ENCODE measurements at places on chromosomes 3 and 15.

- DNase-seq = no peak
Measured at GRCh38 chr3:56365905-56366640, 102.2 kb downstream of the ERC2 start.

DNA sequence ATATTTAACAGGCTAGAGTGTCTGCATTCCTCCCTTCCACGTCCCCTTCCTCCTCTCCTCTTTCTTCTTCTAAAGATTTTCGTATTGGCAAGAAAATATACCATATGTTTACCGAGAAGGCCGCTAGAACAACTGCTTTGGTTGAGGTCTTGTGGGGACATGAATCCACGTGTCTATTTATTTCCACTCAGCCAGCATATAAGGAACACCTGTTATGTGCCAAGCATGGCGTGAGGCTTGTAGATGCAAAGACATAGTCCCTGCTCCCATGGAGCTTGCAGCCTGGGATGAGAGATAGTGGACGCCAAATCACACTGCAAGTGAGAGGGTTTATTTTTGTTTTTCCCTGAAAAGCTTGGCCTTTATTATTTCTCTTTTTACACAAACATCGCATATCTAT lies 57.1 kb downstream of the SLC7A14 start:
- no peak for DNase-seq

- no peak for DNase-seq
Measured at GRCh38 chr15:81098861-81099651, 35.0 kb upstream of the CFAP161 start.

GRCh38 chr15:83365370-83365938 lies 81.0 kb upstream of the BNC1 start:
- DNase-seq = peak; percentile 63

DNA sequence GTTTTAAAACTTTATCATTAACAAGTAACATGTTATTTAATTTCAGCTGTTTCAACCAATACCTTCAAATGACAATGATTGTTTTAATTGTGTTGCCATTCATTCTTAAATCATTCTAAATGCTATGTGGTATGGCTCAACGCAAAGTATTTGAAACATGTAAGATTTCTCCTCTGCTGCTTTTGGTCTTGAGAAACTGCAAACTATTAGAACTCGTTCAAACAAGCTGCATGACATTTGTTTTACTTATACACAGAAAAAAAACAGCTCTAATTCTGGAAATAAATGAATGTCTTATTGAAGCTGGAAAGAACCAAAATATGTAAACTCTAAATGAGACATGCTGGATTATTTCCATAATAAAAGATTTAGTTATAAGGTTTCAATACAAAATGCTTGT lies 29.3 kb downstream of the FBN1 start:
- DNase-seq = no peak

DNA sequence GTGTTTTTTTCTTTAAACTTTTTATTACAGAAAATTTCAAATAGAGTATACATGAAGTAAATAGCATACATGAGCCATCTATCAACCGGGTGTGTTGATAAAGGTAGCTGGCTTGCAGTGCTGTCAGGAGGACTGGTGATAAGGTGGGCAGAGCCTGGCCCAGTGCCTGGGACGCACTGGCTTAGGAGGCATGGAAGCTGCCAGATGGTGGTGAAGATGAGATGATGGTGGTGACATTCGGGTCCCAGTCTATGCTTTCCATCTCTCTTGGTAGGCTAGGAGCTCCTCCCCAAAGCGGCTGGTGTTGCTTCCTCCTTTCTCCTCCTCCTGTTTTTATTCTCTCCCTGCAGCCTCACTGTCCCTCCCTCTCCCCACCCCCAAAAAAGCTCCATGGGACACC lies 101.7 kb downstream of the ADCY5 start:
- no peak for DNase-seq

- no peak for DNase-seq
Measured at GRCh38 chr15:90047956-90048575, 46.9 kb downstream of the ZNF710 start.

GRCh38 chr15:96321639-96322535 lies 8.6 kb upstream of the NR2F2 start:
- peak; percentile 43 for DNase-seq

GRCh38 chr15:101488300-101489164 lies 975 bp downstream of the PCSK6 start:
- peak; percentile 47 for DNase-seq

DNA sequence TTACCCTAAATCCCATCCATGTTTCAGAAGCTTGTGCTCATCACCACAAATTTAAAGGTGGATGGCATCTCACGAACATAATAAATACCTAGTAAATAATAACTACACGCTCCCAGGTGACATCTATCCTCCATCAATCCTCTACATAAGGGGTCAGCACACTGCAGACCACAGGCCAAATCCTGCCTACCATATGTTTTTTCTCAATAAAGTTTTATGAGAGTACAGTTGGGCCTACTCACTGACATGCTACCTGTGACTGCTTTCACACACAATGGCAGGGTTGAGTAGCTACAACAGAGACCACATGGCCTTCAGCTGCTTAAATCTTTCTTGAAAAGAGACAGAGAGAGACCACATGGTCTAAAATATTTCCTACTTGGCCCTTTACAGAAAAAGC lies 105.9 kb downstream of the LMLN start:
- no peak for DNase-seq

GRCh38 chr3:177294221-177294620 lies 96.9 kb upstream of the TBL1XR1 start:
- no peak for DNase-seq

DNA sequence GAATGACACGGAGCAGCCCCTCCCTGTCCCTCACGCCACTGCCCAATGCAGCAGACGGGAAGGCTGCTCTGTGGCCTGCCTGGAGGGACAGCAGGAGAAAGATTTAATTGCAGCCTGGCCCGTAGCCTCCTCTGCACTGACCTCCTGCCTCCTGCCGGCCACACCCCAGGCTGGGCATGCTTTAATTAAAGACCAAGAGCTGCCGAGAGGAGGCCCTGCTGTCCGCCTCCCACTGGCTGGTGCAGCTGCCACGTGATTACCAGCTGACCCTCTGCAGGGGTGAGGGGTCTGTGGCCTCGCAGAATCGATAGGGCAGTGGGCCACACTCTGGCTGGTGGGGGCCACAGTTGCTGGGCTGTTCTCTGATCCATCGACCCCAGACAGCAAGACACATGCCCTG lies 100.2 kb upstream of the PRR23E start:
- DNase-seq = peak; percentile 52

- DNase-seq = no peak
Measured at GRCh38 chr3:112171144-112171543, 38.1 kb upstream of the GCSAM start.

DNA sequence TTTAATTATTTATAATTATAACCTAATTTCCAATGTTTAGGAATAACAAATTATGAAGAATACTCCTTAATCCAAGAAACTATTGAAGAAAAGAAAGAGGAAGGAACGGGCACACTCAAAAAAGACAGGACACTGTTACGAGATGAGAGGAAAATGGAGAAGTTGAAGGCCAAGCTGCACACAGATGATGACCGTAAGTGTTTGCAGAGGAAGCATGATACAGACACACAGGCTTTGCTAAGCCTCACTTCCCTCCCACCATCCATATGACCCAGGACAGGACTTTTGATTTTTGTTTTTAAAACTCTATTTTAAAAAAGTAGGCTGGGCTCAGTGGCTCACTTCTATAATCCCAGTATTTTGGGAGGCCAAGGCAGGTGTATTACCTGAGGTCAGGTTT lies 389.4 kb upstream of the TPM1 start:
- no peak for DNase-seq

- peak; percentile 95 for DNase-seq
Measured at GRCh38 chr15:77633913-77634265, 1.2 kb upstream of the LINGO1 start.

- DNase-seq = no peak
Measured at GRCh38 chr15:38895326-38896255, 331.0 kb upstream of the RASGRP1 start.

DNA sequence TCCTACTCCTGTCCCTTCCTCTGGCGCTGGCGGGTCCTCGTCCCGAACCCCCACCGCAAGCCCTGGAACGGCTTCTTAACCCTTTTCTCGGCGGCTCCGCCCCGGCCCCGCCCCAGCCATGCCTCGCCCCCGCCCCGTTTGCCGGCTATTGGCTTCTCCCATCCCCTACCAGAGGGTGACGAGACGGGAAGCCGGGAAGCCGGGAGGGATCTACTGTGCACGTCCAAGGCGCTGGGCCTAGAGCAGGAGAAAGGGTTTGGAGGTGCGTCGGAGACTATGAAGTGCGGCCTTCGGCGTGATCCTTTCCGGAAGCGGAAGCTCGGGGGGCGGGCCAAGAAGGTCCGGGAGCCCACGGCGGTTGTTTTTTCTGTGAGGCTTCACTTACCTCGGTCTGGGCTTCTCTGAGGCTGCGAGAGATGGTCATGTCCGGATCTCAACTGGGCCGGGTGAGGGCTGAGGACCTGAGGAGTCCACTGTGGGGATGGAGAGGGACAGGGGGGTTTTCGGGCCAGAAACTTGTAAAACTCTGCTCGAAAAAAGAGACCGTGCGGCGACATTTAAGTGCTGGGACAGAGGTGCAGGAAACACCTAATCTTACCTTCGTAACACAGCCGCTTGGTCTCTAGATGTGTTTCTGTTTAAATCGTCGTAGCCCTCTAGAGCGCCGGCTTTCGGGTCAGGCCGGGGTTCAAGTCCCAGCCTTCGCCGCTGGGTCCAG lies 21.4 kb downstream of the ROPN1B start:
- DNase-seq = peak; percentile 90

DNA sequence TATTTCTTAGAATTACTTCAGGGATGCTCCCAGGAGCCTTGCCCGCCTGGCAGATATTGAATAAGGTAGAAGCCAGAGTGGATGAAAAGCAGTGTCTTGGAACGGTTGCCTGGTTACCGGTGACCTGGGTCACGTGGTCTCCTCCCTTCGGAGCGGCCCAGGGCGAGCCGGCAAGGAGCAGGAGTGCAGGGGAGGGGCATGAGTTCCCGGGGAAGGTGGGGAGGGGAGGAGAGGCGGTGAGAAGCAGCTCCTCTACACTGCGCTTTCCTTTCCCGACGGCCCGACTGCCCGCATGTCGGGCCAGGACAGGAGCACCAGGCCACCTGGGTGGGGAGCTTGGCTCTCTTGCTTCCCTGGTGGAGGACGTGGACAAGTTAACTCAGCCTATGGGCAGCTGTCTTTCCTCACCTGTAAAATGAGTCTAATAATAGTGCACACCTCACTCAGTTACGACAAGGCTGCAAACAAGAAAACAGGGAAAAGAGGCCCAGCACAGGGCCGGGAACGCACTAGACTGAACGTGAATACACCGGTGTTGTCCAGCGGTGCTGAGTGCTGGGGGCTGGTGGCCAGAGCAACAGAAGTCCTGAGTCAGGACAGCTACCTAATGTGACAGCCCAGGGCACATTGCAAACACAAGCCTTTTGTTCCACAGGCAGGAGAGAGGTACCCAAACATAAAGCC lies 198.3 kb downstream of the ADAMTS9 start:
- DNase-seq = peak; percentile 89

GRCh38 chr15:61119556-61119955 lies 109.5 kb downstream of the RORA start:
- no peak for DNase-seq

DNA sequence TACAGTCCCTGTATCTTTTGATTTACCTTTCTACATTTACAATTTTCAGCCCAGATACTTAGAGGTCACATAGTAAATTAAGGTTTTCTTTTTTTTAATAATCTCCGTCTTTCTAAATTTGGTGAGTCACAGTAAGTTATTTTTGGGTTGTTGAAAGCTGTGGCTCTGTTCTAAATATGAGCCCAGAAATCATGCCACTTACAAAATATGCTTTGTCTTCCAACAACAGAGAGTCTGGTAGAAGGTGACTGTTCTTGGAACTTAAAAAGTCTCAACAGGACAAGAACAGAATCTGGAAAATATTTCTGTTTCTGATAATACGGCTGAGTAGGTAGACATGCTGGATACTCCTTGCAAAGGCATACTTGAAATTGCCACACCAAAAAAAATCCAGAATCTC lies 16.0 kb downstream of the GOLGA8S start:
- DNase-seq = no peak

DNA sequence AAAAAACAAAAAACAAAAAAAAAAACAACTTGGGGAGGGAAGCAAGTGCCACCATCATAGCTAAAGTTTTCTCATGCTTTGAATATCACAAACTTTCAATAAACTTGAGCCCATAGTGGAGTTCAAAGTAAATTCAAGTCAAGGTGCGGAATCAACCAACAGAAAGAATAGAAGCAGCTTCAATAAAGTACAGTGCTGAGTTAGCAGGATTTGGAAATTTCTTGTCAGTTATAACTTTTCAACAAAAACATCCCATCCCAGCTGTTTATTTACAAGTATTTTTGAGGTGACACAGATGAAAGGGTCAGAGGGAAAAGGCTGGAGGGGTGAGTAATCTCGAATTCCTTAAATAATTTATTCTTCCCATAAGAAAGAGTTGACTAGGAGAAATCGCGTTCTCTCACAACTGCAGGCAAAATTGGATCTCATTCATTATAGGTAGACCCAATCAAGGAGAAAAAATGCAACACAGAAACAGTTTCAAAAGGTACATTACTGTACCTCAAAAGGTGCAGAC lies 477.4 kb upstream of the RASGRP1 start:
- no peak for DNase-seq

GRCh38 chr15:99181545-99181971 lies 67.8 kb downstream of the TTC23 start:
- DNase-seq = peak; percentile 29

GRCh38 chr3:46584598-46585467 lies 18.7 kb upstream of the LRRC2 start:
- no peak for DNase-seq

DNA sequence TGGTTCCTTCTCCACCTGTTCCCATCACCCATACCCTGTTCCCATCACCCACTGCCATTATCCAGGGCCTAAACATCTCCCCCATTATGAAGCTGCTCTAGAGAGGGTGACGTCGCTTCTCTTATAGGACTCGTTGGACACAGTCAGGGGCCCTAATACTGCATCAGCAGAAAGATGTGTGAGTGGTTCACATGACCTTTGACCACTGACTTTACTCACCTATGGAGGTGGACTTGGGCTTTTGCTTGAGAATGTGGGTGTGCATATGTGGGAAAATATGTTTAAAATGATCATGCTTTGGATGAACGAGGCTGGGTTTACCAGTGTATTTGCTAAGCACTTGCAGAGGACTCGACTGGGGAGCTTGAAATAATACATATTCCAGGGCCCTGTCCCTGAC lies 26.8 kb downstream of the RBP2 start:
- no peak for DNase-seq

- DNase-seq = no peak
Measured at GRCh38 chr15:39585871-39586301, 5.0 kb downstream of the THBS1 start.

DNA sequence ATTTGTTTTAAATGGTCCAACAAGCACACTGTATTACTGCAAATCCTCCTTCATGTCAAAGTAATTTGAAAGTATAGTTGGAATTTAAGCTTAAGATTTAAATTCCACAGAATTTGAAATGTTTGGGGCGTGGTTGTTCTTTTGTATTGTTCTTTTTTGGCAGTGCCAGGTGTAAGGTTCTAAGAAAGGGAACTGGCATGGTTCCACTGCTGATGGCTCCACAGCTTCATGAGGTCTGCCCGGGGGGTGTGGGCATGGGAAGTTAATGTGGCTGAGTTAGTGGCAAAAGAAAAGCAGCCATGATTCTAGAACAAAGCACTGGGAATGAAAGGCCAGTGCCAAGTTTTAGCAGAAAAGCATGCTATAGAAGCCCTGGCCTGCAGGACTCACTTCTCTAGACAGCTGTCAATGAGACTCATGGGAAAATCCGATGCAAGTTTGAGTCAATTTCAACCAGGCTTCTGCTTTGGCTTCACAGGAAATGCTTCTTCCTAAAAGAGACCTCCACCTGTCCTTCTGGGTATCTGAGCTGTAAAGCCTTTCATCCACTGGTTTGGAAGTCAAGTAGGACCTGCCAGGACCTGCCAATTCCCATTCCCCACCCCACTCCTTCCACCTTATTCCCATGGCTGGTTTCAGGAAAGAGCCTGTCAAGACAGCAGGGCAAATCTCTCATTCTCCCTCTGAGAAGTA lies 18.9 kb downstream of the CDCP1 start:
- DNase-seq = no peak

All from ELF-1 (cell line).